ENCODE measurements at places on chromosomes 5 and 9. TPM values are rescaled to one million over a fixed set of nuclear protein-coding genes. Genes with fewer than 3 reads are reported as not detected.
A peak's percentile ranks its signal among the peaks of the same experiment; 100 is the strongest.

The CYLC2 gene
- total RNA-seq = not detected

The LCN1 gene
- total RNA-seq = not detected

The SLC36A1 gene
- total RNA-seq = 4.5 TPM

The TAS2R1 gene
- not detected for total RNA-seq

The TARS1 gene
- total RNA-seq = 75.3 TPM

The ZDHHC11B gene
- 26.0 TPM for total RNA-seq

GRCh38 chr9:122684851-122685250 is 9.9 kb downstream of the OR1L3 start:
- DNase-seq = no peak

DNA sequence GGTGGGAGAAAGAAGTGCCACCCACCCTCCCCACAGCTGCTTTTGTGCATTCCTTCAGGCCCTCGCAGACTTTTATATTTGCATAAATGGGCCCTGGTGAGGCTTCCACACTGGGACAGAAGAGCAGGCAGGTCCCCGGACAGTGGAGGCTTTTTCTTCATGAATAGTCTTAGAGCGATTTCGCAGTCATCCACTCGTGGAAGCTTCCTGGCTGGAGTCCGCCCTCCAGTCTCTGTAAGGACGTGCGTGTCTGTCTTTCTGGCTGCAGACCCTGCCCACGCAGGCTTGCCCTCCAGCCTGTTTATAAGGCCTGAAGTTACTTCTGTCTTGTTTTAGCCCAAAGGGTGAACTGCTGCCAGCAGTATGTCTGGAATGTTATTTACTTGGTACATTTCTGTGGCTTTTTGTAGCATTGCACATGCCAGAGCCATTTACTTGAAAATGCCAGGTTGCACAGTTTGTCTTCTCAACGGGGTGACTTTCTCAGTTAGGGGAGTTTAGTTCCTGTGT is 195.7 kb downstream of the AOPEP start:
- DNase-seq = peak; percentile 79

GRCh38 chr9:118809160-118809625 is 560.0 kb downstream of the BRINP1 start:
- DNase-seq = peak; percentile 8

DNA sequence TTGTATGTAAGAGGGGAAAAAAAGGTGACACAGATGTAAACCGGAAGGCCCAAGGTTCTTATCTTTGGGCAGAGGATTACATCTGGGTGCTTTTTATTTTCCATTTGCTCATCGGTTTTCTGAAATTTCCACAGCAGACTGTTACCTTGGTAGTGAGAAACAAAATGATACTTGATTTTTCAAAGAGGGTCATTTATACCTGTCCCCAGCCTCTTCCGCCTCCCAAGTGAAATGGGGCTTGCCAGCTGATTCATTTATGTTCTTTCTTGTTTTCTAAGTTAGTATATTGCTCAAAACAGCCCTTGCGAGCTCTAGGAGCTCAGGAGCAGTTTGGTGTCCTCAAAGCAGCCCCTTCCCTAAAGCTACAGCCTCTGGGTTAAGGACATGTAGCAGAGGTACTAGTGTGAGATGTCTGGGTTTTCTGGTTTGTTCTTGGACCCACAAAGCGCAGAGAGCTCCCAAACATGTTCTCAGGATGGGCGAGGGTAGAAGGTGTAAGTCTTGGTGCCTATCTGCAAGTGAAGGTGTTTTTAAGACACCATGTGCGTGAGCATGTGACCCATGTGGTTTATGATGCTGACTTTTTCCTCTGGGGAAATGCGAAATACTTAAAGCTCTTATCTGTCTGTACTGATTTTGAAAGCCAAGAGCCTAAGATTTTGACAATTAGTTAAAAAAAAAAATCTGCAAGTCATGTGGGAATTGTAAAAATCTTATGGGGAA is 38.3 kb downstream of the DAPK1 start:
- no peak for DNase-seq

DNA sequence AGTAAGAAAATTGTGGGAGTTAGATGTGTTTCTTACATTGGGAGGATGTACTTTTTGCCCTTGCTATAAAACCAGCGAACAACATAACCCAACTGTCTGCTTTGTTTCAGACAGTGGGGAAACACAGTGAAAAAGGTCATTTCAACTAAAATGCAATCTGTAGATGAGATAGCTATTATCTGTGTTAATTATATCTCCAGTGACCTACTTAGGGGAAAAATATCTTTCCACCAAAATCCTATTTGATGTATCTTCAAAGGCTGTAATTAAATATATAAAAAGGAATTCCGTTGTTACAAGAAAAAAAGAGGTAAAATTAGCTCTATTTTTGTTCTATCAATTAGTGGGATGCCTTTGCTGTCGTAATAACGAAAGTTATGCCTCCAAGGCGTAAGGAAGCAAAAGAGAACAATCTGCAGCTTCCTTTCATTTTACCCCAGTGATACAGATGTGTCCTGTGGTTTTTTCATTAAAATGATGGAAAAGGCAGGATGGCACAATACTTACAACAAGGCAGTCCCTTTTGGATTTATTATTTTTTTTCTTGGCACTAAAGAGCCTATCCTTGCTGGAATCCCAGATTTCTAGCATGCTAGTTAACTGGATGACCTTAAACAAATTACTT is 100.9 kb downstream of the GNA14 start:
- no peak for DNase-seq

GRCh38 chr9:107330420-107330819 is 47.3 kb downstream of the RAD23B start:
- DNase-seq = no peak

- no peak for DNase-seq
These were observed 59.2 kb downstream of the SYK start for GRCh38 chr9:90860826-90861225.

DNA sequence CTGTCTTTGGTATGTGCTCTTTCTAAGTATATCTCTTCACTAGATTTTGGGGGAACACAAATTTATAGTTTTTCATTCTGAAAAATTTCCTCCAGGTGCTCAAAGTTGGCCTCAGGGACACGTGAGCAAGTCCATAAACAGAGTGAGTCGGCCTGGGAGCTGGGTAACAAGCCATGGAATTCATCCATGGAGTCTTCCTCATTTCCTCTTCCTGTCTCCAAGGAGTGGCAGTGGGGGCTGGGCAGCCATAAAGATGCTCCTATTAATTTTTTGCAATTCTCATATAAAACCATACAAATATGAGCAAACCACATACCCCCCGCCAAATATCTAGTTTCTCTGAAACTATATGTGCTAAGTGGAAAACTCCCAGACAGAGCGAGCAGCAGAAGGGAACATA is 136.6 kb upstream of the OTULINL start:
- DNase-seq = no peak

- DNase-seq = peak; percentile 28
These were observed 30.7 kb downstream of the EXOC3 start for GRCh38 chr5:473551-474192.

- DNase-seq = no peak
These were observed 270.4 kb upstream of the TARS1 start for GRCh38 chr5:33170411-33170810.

GRCh38 chr5:81606150-81606549 is 144.7 kb downstream of the SSBP2 start:
- DNase-seq = no peak

DNA sequence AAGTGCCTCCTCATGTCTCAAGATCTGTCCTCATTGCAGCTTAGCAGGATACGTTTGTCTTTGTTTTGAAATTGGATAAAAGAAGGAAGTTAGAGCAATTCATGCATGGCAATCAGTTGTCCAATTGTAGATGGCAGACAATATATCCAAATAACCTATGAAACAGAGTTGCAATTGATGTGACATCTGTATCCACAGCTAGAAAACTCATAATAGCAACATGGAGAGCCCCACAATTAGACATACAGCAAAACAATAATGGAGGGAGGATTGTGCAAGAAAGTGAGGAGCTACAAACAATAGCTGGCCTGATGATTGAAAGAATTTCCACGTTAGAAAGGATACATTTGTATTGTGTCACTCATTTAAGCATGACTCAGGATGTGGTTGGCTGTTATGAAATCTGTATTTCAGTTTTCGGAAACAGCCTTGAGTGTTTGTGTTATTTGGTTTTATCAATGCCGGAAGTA is 132.0 kb downstream of the FAM174A start:
- DNase-seq = no peak

DNA sequence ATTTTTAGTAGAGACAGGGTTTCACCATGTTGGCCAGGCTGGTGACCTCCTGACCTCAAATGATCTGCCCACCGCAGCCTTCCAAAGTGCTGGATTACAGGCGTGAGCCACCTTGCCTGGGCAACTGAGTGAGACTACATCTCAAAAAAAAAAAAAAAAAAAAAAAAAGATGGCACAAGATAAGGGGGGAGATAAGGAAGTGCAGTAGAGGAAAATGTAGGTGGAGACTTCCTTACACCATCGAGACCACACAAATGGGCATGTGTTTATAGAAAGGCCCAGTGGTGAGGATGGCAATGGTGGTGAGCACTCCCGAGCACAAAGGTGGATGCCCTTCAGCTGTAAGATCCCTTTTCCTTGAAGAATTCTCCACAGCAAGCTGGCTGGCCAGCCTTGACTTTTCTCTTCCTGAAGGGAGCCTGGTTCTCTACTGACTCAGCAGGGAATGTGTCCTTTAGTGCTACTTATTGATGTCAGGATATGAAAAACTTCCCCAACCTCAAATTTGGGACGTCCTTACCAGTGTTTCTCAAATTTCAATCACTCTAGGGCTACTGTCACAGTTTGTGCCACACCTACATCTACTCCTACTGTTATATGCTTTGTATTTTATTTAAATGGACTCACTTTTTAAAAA is 28.2 kb downstream of the ERGIC1 start:
- no peak for DNase-seq

GRCh38 chr9:125494653-125494915 is 212.4 kb downstream of the MAPKAP1 start:
- DNase-seq = no peak

- DNase-seq = no peak
These were observed 66.5 kb downstream of the EPB41L4B start for GRCh38 chr9:109254317-109254716.

- no peak for DNase-seq
These were observed 638.3 kb downstream of the NR2F1-AS1 start for GRCh38 chr5:92942762-92943161.

DNA sequence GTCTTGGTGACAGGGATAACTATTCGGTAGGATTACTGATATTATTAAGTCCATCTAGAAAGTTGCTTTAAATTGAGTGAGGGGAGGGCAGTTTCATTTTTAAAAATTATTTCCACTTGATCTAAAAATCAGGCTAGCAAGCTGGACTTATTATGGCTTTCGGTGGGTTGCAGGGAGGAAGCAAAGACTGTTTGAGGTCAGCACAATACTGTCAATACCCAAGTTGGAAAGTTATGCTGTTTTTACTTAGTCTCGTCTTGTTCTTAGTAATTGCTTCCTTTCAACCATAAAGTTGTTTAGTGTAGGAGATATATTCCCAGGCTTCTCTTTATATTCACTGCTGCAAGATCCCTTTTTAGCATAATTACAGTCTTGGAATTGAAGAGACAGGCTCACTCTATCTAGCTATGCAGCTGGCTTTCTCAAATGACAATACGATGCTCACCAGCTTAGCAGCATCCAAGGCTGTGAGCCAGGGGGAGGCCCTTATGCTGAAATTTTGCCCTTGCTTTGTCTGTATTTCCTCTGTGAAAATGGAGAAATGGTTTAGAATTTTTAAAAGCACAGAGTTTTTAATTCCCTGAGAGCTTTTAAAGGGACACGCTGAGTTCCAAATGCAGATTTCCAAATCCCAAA is 68.2 kb upstream of the APC start:
- DNase-seq = no peak

DNA sequence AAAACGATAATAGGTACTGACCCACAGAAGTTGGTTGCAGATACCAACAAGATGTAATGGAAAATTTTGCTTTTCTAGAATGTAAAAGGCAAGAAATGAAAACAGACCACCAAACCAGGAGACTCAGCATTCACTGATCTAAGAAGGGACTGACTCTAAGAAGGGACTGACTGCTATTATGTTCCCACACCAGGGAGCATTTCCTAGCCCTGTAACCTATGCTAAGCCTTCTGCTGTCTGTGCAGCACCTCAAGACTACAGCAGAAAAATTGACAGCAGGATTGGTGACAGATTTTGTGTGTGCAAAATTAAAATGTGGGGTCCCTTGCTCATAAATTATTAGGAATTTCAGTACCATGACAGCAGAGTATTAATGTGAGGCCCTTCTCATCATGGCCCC is 154.8 kb downstream of the GABRB2 start:
- DNase-seq = no peak

GRCh38 chr5:71972777-71973473 is 134.3 kb upstream of the MAP1B start:
- DNase-seq = no peak
